ENCODE measurements at places on chromosomes 13 and 19. TPM values are rescaled to one million over a fixed set of nuclear protein-coding genes. Genes with fewer than 3 reads are reported as not detected.
A peak's percentile ranks its signal among the peaks of the same experiment; 100 is the strongest.

- no peaks in the 10 kb centered on the region for H3K36me3 ChIP-seq
- H3K27ac ChIP-seq: no peak overlapping the region
- DNase-seq: no peak
- no peak overlapping the region for H3K4me3 ChIP-seq
Observed at GRCh38 chr13:66915596-66916185, 314.4 kb downstream of the PCDH9 start.

GRCh38 chr13:20305587-20305986 lies 73.5 kb upstream of the GJB6 start:
- no peak overlapping the region for H3K4me3 ChIP-seq
- peaks cover 4% of the 10 kb centered on the region for H3K4me1 ChIP-seq
- H3K36me3 ChIP-seq: no peaks in the 10 kb centered on the region
- H3K27ac ChIP-seq: no peak overlapping the region
- peaks cover 27% of the 10 kb centered on the region for H3K27me3 ChIP-seq

GRCh38 chr13:27194895-27195764 lies 23.5 kb upstream of the USP12 start:
- H3K36me3 ChIP-seq: peaks cover 6% of the 10 kb centered on the region
- H3K27ac ChIP-seq: no peak overlapping the region
- peaks cover 37% of the 10 kb centered on the region for H3K4me1 ChIP-seq
- H3K4me3 ChIP-seq: peak overlapping the region; percentile 9
- DNase-seq: peak; percentile 33

GRCh38 chr13:65860306-65860705 lies 1369.8 kb downstream of the PCDH9 start:
- H3K4me3 ChIP-seq: no peak overlapping the region
- no peak for DNase-seq
- no peaks in the 10 kb centered on the region for H3K27me3 ChIP-seq
- H3K4me1 ChIP-seq: no peaks in the 10 kb centered on the region

GRCh38 chr13:34207872-34208271 lies 389.9 kb downstream of the RFC3 start:
- H3K4me1 ChIP-seq: no peaks in the 10 kb centered on the region
- H3K27me3 ChIP-seq: no peaks in the 10 kb centered on the region
- H3K4me3 ChIP-seq: no peak overlapping the region
- H3K27ac ChIP-seq: no peak overlapping the region

GRCh38 chr13:45565331-45565730 lies 50.2 kb downstream of the ERICH6B start:
- no peak for DNase-seq
- no peak overlapping the region for H3K4me3 ChIP-seq
- H3K36me3 ChIP-seq: peaks cover 3% of the 10 kb centered on the region
- no peak overlapping the region for H3K27ac ChIP-seq

GRCh38 chr19:10230173-10230860 lies 814 bp downstream of the S1PR2 start:
- H3K4me3 ChIP-seq: peak overlapping the region; percentile 93
- no peaks in the 10 kb centered on the region for H3K27me3 ChIP-seq
- H3K4me1 ChIP-seq: peaks cover 21% of the 10 kb centered on the region
- H3K36me3 ChIP-seq: no peaks in the 10 kb centered on the region
- peak overlapping the region; percentile 42 for H3K27ac ChIP-seq

- H3K27me3 ChIP-seq: no peaks in the 10 kb centered on the region
- no peak overlapping the region for H3K27ac ChIP-seq
- H3K36me3 ChIP-seq: peaks cover 3% of the 10 kb centered on the region
Observed at GRCh38 chr13:49082653-49083536, 107.2 kb downstream of the FNDC3A start.

- no peak overlapping the region for H3K27ac ChIP-seq
- no peaks in the 10 kb centered on the region for H3K4me1 ChIP-seq
- no peak overlapping the region for H3K4me3 ChIP-seq
- DNase-seq: no peak
- no peaks in the 10 kb centered on the region for H3K36me3 ChIP-seq
- no peaks in the 10 kb centered on the region for H3K27me3 ChIP-seq
Observed at GRCh38 chr13:35630551-35631275, 154.2 kb upstream of the MAB21L1 start.

- H3K27ac ChIP-seq: peak overlapping the region; percentile 30
- H3K4me3 ChIP-seq: no peak overlapping the region
- H3K27me3 ChIP-seq: no peaks in the 10 kb centered on the region
- DNase-seq: no peak
- H3K4me1 ChIP-seq: peaks cover 79% of the 10 kb centered on the region
Observed at GRCh38 chr19:43760941-43761340, 6.2 kb upstream of the SMG9 start.

- no peaks in the 10 kb centered on the region for H3K4me1 ChIP-seq
- DNase-seq: no peak
- H3K27me3 ChIP-seq: no peaks in the 10 kb centered on the region
- no peak overlapping the region for H3K27ac ChIP-seq
- no peaks in the 10 kb centered on the region for H3K36me3 ChIP-seq
Observed at GRCh38 chr19:31450696-31451095, 101.5 kb upstream of the TSHZ3 start.

GRCh38 chr13:97727991-97728390 lies 225.5 kb upstream of the IPO5 start:
- H3K27me3 ChIP-seq: peaks cover 13% of the 10 kb centered on the region
- no peak overlapping the region for H3K4me3 ChIP-seq
- no peaks in the 10 kb centered on the region for H3K36me3 ChIP-seq

- H3K36me3 ChIP-seq: no peaks in the 10 kb centered on the region
- H3K27ac ChIP-seq: no peak overlapping the region
- peaks cover 8% of the 10 kb centered on the region for H3K27me3 ChIP-seq
- no peak for DNase-seq
Observed at GRCh38 chr19:45746866-45747265, 13.6 kb downstream of the MEIOSIN start.

DNA sequence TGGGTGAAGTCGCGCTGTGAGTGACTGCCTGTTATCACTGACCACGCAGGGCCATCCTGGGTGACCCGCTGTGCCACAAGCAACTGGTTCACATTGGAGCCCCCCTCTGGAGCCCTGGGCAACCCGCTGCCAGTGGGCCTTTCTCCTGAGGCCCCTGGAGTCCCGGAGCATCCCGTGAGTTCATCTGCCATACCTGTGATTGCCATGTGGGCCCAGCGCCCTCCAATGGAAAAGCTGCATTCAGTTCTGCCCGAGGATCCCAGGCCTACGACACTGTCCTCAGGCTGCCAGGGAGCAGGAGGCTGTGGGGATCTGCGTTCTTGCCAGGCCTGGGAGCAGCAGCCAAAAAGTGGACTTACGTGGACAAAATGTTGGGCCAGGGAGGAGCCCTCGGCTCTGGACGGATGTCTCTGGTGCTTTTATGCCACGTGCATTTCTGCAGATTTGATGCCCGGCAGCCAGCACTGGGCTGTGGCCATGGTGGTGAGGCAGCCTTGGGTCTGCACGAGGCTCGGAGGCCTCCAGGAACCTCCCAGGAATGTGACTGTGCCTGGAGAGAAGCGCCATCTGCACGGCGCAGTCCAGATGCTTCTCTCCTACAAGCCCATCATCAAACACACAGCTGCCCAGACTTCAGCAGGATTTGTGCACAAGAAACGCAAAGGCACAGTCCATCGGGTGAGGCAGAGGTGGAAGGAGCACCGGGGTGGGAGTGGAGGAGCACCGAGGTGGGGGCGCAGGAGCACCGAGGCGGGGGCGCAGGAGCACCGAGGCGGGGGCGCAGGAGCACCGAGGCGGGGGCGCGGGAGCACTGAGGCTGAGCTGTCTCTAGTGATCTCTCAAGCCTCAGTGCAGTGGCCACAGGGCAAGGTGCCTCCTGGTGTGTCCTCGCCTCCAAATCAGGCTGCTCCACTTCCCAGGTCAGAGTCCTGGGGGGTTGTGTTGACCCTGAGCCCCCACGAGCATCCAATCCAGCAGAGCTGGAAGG lies 44.0 kb downstream of the C13orf46 start:
- peaks cover 36% of the 10 kb centered on the region for H3K27me3 ChIP-seq
- no peaks in the 10 kb centered on the region for H3K36me3 ChIP-seq
- DNase-seq: no peak
- H3K4me3 ChIP-seq: no peak overlapping the region

DNA sequence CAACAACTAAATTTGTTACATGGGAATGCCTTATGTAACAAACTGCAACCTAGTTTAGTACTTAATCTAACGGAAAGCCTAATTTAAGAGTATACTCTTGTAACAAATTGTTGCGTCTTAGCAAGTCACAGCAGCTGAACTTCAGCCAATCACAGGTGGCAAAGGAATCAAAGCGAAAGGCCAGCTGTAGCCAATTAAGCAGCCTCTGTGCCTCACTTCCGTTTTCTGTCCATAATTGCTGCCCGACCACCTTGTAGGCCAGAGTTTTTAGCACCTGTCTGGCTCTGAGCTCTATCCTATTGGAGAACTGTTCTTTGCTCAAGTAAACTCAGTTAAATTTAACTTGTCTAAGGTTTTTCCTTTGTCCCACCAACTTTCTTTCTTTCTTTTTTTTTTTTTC lies 18.1 kb upstream of the HSPH1 start:
- no peaks in the 10 kb centered on the region for H3K4me1 ChIP-seq
- H3K4me3 ChIP-seq: no peak overlapping the region
- H3K36me3 ChIP-seq: peaks cover 3% of the 10 kb centered on the region

DNA sequence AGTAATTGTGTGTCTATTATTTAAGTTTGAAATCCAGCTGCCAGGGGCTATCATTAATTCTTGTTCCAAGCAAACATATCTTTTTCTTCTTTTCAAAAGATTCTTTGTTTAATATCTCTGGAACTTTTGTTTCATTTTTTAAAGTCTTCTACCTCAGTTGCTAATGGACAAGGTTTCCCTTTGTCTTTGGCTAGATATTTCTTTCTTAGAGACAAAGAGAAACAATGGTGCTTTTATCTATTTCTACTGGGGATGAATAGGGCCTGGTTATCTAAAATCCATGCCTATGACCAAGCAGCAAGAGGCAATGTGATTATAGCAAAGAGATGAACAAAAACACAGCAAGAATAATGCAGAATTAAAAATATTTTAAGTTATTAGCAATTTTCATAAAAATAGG lies 661.3 kb upstream of the KLF12 start:
- H3K4me1 ChIP-seq: no peaks in the 10 kb centered on the region
- H3K36me3 ChIP-seq: no peaks in the 10 kb centered on the region
- no peak overlapping the region for H3K27ac ChIP-seq
- DNase-seq: no peak
- H3K4me3 ChIP-seq: no peak overlapping the region
- peaks cover 8% of the 10 kb centered on the region for H3K27me3 ChIP-seq

DNA sequence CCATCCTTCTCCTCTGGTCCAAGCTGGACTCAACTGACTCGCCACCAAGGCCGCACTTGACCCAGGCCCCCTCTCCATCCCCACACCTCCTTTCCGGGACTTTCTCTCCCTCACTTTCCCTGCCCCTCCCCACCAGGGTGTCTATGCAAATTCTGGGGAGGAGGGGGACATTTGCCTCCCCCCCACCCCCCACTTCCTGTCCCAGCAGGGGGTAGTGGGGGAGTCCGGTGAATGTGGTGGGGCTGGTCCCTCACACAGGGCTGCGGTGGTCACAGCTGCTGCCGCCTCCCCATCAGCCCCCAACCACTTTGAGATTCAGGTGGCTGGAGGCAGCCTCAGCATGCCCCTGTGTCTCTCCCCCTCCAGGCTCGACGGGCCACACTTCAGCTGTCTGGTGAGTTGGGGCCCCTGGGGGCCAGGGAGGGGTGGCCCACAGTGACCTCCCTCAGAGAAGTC lies 870 bp downstream of the SPIB start:
- H3K4me3 ChIP-seq: peak overlapping the region; percentile 49
- no peak overlapping the region for H3K27ac ChIP-seq

- H3K4me1 ChIP-seq: peaks cover 16% of the 10 kb centered on the region
- H3K36me3 ChIP-seq: peaks cover 18% of the 10 kb centered on the region
- H3K27me3 ChIP-seq: no peaks in the 10 kb centered on the region
- no peak for DNase-seq
- no peak overlapping the region for H3K27ac ChIP-seq
- no peak overlapping the region for H3K4me3 ChIP-seq
Observed at GRCh38 chr19:9839415-9839814, 4.3 kb downstream of the PIN1 start.

- H3K27me3 ChIP-seq: no peaks in the 10 kb centered on the region
- no peak overlapping the region for H3K4me3 ChIP-seq
- no peak overlapping the region for H3K27ac ChIP-seq
- no peaks in the 10 kb centered on the region for H3K4me1 ChIP-seq
Observed at GRCh38 chr19:16885166-16885565, 3.6 kb upstream of the F2RL3 start.

DNA sequence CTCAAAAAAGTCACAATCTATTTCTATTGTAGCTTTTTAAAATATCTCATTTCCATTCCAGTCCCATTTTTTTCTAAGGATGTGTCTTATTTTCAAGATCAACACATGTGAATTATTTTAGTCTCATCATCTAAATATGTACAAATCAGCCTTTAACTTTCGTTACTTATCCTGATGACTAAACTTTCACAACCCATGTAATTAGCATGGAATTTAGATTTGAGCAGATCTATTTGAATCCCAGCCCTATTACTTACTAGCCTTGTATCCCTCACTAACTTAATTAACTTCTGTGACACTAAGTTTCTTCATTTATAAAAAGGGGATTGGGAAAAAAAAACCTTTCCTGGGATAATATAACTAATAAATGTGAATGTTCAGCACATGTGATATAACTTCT lies 81.1 kb downstream of the UFM1 start:
- H3K4me1 ChIP-seq: no peaks in the 10 kb centered on the region
- H3K4me3 ChIP-seq: no peak overlapping the region
- H3K36me3 ChIP-seq: no peaks in the 10 kb centered on the region
- DNase-seq: no peak
- H3K27ac ChIP-seq: no peak overlapping the region

DNA sequence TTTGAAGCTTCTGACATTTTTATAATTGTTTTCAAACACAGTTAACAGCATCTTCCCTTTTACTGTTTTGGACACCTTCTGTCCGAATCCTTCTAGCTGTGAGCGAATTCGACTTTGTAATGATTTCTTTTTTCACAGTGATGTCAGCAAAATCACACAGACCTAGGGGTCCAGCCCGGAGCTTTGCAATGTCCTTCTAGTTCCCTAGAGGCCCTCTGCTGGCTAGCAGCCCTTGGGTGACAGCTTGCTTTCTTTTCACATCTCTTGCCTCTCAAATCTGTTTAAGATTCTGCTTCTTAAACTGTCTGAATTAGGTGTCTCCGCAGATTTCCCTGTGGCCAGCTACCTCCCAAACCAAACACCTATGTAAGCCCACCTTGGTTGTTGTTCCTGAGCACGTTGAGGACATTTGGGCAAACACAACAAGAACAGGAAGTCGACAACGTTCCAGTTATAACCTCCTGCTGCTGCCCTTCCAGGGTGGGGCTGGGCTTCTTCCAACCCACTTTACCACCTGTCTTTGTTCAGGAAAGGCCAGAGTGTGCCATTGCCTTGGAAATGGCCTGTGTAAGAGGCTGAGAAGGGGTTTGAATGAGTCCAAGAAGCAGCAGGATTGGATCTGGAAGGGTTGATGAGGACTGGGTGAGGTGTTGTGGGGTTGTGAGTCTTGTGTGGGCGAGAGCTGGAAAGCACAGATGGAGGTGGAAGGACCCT lies 123.1 kb downstream of the ATP8A2 start:
- no peaks in the 10 kb centered on the region for H3K4me1 ChIP-seq
- H3K36me3 ChIP-seq: no peaks in the 10 kb centered on the region
- no peak for DNase-seq
- peaks cover 19% of the 10 kb centered on the region for H3K27me3 ChIP-seq

ZNF823 gene
- 1.4 TPM for total RNA-seq

CEBPA gene
- total RNA-seq: 1.0 TPM

ZIM2 gene
- total RNA-seq: not detected

THSD8 gene
- 27.1 TPM for total RNA-seq

ZNF577 gene
- total RNA-seq: 9.4 TPM

RHPN2 gene
- total RNA-seq: 0.95 TPM

FGF14 gene
- not detected for total RNA-seq

NKPD1 gene
- total RNA-seq: 0.70 TPM

PLIN5 gene
- total RNA-seq: 0.81 TPM

HIF3A gene
- not detected for total RNA-seq
